Muscle of back (tissue), 13 donors: ENCODE measurements at places on chromosomes 5 and 9. TPM values are rescaled to one million over a fixed set of nuclear protein-coding genes. Genes with fewer than 3 reads are reported as not detected.

CFAP77 gene
- polyA plus RNA-seq, result not detected

SLC25A2 gene
- polyA plus RNA-seq, result not detected

- no peak for DNase-seq
These were observed 14.1 kb downstream of the ALDH1B1 start for GRCh38 chr9:38406476-38407186.

DNA sequence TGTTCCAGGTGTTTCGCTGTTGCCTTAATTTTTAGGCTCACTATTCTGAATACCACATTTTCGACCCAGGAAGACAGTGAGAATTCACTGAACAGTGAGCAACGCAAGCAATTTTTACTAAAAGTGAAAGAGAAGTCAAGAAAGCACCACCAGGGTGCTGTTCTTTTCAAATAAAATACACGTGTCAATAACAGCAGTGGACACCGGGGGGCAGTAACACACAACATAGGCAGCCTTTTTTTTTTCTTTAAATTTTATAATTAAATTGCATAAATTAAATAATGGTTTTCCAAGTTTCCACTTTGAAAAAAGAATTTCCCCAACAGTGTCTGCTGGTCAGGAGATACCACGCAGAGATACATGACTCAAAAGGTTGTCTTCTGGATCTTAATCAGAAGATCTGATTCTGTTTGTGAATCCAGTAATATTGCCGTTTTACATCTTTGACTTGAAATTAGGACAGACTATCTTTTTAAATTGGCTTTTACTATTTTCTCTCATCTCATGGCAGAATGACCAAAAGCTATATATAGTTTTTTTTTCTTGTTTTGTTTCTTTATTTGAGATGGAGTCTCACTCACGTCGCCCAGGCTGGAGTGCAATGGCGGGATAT, 47.1 kb upstream of the SH3GL2 start:
- peak; percentile 70 for DNase-seq

DNA sequence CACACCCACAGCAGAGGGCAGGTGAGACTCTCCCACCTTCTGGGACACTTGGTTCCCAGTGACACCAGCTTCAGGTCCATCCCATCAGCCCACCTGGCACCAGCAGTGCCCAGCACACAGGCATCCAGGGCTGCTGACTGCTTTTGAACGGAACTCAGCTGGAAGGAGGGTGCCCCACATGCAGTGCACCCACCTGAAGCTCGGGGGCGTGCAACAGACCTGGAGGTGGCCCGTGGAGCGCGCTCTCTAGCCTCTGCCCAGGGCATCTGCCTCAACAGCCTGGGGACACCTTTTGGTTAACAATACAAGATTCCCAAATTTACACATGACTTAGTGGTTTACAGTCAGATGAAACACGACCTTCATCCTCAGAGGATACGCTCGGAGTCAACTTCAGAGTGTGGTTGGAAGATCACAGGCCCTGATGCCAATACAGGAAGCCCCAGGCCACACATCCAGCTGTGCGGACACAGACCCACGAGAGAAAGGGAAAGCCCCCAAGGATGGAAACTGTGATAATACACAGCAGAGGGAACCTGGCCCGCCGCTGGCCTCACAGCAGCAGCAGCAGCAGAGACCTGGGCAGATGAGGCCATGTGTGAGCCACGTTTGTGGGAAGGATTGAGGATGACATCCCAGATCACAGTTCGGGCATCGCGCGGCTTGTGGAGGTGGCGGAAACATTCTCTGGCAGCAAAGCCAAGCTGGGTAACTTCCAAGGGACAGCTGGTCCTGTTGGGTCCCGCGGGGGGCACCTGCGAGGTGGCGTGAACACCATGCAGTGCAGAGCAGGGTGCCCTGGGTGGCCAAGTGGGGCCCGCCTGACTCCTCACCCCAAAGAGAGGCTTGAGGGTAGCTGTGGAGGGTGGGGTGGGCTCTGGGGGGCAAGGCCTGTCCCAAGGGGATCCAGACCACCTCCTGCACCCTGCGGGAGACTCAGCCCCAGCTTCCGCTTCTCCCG, 64.0 kb downstream of the SECISBP2 start:
- DNase-seq, result no peak

- DNase-seq, result no peak
These were observed 97.8 kb upstream of the HAND1 start for GRCh38 chr5:154575546-154576428.

- no peak for DNase-seq
These were observed 820.5 kb downstream of the PTPRD start for GRCh38 chr9:9792144-9792857.

- DNase-seq, result no peak
These were observed 108.5 kb downstream of the ZSWIM6 start for GRCh38 chr5:61440596-61440995.

GRCh38 chr9:94907264-94907936, 180.9 kb downstream of the AOPEP start:
- no peak for DNase-seq
